ENCODE measurements at places on chromosomes 4 and X.

DNA sequence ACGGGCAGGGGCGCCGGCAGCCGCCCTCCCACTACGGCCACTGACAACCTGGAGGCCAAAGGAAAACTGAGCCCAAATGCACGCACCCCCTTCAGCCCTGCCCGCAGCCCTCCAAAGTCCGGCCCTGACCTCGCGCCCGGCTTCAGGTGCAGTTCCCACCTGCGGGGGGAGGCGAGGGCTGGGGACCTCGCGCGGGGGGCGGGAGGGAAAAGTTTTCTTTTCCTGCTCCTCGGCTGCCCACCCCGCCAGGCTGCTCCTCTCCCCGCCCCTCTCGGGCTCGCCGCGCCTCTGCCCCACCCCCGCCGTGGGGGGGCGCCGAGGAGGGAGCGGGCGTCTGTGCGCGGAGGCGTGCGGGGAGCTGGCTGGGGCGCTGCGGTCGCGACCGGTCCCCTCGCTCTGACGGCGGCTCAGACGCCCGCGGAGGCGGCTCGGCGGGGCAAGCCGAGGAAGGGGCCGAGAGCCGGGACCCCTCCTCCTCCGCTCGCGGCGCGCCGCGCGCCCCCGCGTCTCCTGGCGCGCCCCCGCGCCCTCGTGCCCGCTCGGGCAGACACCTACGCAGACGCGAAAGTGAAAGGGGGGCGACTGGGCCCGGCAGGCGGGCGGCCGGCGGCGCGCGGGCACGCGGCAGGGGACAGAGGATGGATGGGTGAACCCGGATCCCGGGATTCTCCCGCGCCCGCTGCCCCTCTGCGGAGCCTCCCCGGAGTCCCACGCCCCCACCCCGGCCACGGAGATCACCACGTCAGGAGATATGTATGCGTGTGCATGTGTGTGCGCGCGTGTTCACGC, 3.1 kb upstream of the NR3C2 start:
- peak; percentile 43 for DNase-seq

- DNase-seq: no peak
These were observed 90.7 kb downstream of the GRIA3 start for GRCh38 chrX:123274796-123275195.

DNA sequence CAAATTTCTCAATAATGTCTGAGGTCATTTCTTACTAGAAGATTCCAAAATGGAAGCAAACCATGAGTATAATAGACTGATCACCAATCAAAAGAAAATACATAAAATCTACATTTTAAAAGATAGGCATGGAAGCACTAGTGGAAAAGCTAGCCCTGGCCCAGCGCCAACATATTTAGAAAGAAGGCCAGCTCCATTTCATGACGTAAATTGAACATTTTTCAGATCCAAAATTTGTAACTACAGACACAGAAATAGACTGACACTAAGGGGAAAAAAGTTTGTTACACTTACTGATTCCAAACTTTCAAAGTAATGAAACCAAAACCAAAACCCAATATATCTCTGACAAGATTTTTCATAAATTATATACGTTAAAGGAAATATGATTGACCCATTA, 117.7 kb downstream of the ADAMTS3 start:
- no peak for DNase-seq

DNA sequence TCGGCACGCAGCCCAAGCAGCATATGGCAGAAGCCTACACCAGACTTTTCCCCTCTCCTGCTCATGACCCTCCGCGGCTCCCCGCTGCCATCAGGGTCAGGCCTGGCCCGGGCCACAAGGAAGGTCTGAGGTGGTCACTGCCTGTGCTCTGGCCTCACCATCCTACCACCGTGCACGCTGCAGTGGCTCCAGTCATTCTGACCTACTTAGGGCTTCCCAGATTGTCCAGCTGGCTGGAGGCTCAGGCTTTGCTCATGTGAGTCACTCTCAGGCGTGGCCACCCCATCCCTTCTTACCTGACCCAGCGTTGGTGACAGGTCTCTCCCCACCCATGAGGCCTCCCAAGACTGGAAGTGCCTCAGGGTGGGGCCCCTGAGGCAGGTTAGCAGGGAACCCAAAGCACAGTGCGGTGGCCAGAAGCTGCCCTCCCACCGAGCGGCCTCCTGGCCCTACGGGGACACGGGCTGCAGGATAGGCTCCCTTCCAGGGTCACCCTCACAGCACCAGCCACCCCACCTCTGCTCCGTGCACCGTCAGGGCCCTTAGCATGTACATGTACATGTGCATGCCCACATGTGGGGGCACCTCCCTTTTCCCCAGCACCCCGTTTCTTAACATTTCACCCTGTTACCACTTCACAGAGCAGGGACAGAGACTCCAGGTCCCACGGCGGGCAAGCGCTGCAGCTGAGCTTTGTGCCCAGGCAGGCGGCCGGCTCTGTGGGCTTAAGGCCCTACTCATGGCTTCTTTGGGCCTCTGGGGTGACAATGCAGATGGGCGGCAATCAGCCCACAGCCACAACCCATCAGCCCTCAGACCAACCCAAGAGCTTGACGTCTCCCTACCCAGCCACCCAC, 2.2 kb downstream of the TREX2 start:
- peak; percentile 4 for DNase-seq

- DNase-seq: no peak
These were observed 27.5 kb upstream of the PLS3 start for GRCh38 chrX:115533485-115533884.

DNA sequence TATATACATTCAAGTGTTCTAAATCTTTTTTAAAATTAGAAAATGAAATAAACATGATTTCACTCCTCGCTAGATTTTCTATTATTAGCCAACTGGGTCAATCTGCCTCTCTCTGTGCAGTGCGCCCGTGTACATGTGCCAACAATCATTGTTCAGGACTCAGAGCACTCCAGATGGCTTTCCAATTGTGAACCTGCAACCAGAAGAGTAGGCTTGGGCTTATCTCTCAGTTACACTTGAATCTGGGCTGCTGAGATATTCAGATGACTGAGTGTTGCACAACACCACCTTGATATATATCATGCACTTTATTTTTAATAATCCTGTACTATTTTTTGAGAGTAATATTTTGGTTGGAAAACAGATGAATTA, 184.0 kb upstream of the FSTL5 start:
- DNase-seq: no peak

DNA sequence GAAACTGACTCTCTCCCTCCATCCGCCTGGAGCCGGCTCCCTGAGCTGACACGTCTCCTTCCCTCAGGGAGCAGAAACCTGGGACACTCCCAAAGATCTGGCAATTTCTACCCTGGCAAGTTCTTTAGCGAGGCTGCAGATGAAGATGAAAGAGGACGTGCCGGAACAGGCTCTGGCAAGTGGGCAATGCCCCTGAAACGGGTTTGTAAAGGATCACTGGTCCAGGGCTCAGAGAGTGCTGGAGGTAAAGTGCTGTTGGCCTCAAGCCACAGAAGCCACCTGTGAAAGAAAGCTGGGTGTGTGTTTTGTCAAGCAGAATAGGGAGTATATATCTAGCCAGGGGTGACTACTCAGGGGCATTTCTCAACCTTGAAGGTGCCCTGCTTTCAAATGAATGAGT, 131.4 kb upstream of the ATP6AP2 start:
- DNase-seq: no peak
